ENCODE measurements at places on chromosomes 2 and 18.
A peak's percentile ranks its signal among the peaks of the same experiment; 100 is the strongest.

GRCh38 chr2:205582366-205582765 is 99.9 kb upstream of the NRP2 start:
- no peak for DNase-seq

GRCh38 chr2:82124629-82125028 is 1820.1 kb upstream of the LRRTM1 start:
- DNase-seq, result no peak

DNA sequence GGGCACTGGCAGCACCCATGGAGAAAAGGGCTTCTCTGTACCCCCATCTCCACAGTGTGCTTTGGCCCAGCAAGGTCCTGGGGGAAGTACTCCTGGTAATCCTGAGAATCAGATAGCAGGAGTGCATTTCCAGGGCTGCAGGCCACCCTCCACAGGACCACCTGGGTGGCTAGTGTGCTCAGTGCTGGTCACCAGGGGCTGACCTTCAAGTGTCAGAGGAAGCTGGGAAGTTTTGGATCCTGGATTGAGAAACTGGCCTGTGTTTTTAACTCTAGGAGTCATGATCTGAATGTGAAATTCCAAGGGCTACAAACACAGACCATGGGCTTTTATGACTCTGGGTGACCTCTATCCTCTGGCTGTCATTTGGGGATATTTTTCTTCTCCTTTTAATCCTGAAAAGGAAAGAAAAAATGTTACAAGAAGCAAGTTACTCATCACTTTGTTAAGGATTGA is 9.3 kb downstream of the RHOB start:
- no peak for DNase-seq

DNA sequence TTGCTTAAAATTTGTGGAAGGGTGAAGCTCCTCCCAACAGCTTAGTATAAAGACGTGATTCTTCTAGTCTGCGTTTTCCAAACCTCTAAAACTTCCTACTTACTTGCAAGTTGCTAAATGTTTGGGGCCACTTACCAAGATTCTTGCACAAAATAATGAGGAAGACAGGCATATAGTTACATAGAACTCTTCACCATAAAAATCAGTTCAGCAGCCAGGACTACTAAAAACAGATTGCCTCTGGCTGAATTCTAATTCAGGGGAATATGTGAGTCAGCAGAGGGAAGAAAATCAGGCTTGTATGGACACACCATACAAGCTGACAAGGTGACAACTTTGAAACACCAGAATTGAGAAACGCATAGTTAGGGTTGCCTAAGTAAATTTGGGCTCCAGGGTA is 2.8 kb upstream of the PEX13 start:
- no peak for DNase-seq

DNA sequence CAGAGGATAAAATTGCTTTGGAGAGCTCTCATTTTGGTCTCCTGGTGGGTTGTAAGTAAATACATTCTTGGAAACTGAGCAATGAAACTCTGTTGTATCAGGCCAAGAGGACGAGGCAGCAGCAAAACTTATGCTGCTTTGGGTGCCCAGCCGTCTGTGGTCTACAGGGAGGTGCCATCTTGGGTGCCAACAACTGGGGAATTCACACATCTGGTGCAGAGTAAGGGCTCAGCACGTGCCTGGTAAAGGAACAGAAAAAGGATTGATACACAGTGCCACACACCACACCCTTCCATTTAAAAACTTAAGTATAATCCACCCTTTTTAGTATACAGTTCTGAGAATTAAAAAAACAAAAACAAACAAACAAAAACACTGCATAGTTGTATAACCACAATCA is 221.9 kb downstream of the TSN start:
- no peak for DNase-seq

DNA sequence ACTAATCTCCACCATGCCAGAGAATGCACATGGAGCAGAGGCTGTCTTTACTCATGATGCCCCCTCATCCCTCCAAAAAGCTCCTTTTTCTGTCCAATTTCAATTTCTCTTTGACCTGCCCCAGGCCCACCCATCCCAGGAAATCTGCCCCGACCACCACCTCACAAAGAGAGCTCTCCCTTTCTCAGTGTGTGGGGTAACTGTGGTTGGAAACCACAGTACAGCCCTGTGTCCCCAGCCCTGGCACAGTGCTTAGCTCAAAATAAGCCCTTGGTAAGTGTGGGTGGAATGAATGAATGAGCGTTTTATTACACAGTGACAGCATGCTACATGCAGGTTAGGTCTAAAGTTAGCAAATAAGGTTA is 43.7 kb upstream of the CAB39 start:
- DNase-seq, result no peak

DNA sequence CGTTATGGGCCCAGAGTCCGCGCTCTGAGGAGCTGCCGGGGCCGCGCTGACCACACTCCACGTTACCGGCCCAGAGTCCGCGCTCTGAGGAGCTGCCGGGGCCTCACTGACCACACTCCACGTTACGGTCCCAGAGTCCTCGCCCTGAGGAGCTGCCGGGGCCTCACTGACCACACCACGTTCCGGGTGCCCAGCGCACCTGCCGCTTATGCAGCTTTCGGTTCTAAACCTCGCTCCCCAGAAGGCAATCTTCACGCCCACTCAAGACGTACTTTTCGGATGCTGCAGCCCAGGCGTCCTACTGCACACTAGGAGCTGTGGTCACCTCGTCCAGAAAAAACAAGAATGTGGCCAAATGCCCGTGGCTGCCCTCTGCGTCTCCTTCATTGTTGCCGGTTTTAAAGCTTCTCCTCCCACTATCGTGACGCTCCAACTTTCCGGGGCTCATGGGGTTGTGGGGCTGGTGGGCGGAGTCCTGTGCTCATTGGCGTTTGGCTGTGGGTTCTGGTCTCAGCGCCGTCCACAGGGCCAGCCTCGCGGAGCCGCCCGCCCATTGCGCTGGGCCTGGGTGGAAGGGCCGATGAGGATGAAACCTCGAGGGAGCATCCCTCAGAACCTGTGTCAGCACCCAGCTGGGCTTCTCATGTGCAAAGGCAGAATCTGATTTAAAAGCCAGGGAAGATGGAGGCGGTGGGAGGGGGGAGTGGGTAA is 11.9 kb downstream of the KCNG2 start:
- no peak for DNase-seq

DNA sequence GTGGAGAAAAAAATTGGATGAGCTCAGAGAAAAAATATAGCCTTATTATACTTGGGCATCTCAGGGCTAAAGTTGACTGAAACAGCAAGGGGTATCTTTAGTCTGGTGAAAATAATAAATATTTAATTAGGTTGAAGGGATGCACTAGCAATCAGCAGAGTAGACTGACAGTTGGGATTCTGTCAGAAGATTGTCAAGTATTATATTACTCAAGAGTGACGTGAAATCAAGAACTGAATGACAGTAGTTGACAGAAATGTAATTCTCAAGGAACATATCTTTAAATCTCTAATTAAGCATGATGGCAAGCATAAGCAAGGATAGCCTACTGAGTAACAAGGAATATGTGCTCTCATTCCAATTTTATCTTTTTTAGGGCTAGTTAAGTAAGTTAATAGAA is 1301.1 kb downstream of the DSC3 start:
- no peak for DNase-seq

GRCh38 chr18:9022397-9023155 is 79.9 kb upstream of the NDUFV2 start:
- DNase-seq, result no peak

DNA sequence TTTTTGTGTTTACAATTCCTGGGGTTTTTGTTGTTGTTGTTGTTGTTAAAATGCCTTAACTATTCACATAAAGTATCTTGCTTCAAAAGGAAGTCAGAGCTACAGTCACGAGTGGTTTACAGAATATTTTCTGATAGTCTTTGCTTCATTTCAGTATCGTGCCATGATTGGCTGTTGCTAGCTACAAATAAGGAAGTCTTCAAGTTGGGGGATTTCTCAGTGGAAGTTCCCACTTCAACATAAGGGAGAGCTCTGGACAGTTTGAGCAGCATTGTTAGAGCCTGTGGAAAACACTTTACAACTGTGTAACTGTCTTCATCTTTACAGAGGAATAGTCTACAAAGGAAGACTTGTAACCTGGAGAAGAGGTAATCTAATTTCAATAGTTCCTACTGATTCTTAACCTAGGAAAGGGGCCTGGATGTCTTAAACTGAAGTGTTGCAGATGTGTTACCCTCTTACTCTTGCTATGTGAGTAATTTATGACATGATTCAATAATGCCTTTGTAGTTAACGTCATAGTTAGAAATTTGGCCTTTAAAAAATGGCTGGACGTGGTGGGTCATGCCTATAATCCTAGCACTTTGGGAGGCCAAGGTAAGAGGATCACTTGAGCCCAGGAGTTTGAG is 23.4 kb upstream of the TANK start:
- DNase-seq, result no peak

- peak; percentile 56 for DNase-seq
Measured at GRCh38 chr2:233061591-233062450, 1.7 kb downstream of the INPP5D start.

- DNase-seq, result no peak
Measured at GRCh38 chr2:218002845-218003180, at the start of gene TNS1. TSS of gene TNS1 (minus strand) at chr2:218002995. CDS start at chr2:218002872, 123 bp downstream.

GRCh38 chr18:64294967-64295366 is 146.1 kb upstream of the LINC00305 start:
- DNase-seq, result no peak

DNA sequence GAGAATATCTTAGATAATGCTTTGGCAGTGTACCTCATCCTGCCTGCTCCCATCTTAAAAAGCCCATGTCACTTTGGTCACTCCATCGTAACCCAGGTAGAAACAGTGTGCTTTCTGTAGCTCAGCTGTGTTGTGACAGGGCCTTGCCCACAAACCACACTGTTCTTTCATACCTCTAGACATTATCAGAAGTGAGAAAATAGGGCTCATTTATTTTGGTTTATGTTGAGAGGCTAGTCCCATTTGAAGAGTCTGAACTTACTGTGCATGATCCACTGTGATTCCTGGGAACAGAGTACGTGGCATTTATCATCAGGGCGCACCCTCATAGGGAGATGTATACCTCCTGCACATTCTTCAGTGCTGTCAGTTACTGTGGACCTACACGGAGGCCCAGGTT is 69.7 kb downstream of the FEZ2 start:
- DNase-seq, result no peak

GRCh38 chr2:238003234-238004031 is 36.6 kb downstream of the UBE2F start:
- no peak for DNase-seq

DNA sequence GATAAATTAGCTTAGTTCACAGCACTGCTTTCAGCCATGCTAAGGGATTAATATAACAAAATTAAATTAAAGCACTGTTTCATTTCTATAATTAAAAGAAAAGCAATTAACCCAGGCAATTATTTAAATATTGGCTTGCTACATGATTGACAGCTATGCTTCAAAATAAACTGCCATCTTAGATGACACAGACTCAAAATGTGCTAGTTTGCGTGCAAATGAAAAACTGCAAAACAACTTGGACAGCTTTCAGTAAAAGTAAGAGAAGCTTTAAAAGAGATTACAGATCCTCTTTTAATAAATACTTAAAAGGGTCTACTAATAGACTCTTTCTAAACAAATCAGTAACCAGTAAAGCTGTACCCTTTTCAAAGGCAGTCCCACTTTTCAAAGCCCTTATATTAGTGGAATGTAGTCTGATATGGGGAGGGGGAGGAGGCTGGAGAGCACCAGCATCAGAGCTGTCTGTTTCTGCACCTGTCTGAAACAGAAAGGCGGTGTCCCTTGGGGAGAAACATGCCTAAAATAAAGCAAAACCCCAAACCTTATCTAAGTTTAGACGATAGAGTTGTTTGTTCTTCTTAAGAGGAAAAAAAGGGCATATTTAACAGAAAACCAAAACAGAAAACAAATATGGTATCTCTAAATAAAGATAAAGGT is 20.8 kb downstream of the EIF2AK3 start:
- no peak for DNase-seq

DNA sequence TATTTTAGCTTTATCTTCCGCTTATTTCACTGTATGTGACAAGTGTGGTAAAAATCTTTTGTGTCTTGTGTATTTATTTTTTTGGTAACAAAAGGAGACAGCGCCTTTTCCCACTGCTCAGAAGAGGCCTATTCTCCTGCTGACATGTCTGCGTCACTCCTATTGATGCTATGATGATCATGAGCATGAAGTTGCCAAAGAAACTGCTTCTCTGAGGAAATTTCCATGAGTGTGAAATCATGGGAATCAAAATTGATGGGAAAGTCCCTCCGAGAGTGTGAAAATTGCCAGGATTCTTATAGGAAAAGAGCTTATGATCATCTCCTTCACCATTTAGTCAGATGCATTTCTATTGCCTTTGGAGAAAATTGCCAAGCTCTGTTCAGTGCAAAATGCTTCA is 36.5 kb upstream of the DARS1 start:
- no peak for DNase-seq

GRCh38 chr2:201126308-201127151 is 10.6 kb downstream of the CFLAR start:
- DNase-seq, result no peak
